ENCODE measurements at places on chromosomes 16 and 17.

GRCh38 chr16:84043486-84044117 is 1.0 kb upstream of the SLC38A8 start:
- DNase-seq, result no peak

- DNase-seq, result peak; percentile 95
Measured at GRCh38 chr17:48678141-48678971, 44.0 kb downstream of the PRAC1 start.

DNA sequence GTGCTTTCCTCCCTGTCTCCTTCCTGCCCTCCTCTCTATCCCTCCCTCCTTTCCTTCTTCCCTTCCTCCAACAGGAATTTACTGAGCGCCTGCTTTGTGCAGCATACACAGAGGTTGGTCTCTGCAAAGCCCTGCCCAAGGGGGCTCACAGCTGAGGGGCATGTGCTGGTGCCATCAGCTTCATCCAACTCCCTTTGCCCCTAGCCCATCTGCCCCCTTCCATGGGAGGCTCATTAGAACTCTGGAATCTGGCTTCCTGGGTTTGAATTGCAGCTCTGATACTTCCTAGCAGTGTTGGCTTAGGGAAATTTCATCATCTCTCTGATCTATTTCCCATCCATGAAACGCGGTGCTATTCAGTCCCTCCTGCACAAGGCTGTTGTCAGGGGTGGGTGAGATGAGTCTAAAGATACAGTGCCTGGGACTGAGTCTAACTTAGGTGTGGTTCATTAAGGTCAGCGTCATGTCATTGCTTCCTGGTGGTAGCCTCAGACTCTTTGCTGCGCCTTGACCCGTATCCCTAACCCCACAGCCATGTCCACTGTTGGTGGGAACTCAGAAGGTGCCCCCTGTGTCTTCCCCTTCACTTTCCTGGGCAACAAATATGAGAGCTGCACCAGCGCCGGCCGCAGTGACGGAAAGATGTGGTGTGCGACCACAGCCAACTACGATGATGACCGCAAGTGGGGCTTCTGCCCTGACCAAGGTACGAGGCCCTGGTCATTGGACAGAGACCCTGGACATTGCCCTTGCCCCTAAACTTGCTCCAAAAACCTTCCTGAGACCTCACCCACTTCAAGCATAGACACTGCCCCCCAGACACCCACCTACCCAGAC is 10.3 kb downstream of the MMP2 start:
- DNase-seq, result no peak

- no peak for DNase-seq
Measured at GRCh38 chr16:894841-895240, 75.9 kb downstream of the LMF1 start.

DNA sequence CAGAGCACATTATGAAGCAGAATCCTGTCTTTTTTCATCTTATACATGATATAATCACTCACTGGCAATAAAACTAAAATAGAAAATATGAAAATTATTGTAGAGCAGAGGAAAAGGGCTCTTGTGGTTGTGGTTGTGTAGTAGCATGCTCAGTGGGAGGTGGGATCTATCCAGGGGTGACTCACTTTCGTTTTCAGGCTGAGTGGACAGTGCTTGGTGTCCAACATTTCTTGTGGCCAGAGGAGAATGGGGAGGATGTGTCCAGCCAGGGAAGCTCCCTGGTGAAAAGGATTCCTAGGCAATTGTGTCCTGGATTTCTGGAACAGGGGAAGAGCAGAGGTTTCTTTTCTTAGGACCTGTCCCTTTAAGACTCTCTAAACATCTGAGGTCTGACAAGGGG is 31.9 kb upstream of the CPHXL start:
- DNase-seq, result no peak
